Muscle of arm (tissue), 14 donors: ENCODE measurements at places on chromosomes 1 and 21. TPM values are rescaled to one million over a fixed set of nuclear protein-coding genes. Genes with fewer than 3 reads are reported as not detected.

DNA sequence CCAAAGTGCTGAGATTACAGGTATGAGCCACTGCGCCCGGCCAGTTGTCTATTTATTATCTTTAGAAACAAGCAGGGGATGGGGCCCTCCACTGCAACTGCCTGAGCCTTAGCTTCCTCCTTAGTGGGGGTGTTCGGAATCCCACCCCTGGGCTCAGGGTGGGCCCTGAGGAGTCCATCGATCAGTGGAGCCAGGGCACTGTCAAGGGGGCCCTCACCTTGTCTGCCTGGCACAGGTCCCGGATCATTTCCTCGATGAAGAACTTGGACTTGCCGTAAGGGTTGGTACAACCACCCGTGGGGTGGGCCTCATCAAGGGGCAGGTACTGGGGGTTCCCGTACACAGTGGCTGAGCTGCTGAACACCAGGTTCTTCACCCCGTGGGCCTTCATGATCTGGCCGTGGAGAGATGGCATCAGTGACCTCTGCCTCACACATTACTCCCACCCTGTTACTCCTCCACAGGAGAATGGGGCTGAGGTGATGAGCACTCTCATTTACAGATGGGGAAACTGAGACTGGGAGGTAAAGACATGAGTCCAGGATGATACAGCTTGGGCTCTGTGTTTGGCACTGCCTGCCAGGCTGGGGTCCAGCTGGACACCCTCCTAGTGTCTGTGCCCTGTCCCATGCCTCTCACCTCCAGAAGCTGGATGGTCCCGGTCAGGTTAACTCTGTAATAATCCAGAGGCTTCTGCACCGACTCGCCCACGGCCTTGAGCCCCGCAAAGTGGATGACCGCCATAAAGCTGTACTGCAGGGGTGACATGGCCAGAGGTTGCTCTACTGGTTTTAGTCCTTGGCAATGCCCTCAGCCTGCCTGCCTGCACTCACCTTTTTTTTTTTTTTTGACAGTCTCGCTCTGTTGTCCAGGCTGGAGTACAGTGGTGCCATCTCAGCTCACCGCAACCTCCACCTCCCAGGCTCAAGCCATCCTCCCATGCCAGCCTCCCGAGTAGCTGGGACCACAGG, 2.8 kb downstream of the GALE start:
- no peak for DNase-seq

GRCh38 chr1:224287714-224288113, 42.3 kb downstream of the NVL start:
- DNase-seq, result no peak

GRCh38 chr1:81071969-81072753, 728.6 kb upstream of the ADGRL2 start:
- DNase-seq, result no peak

DNA sequence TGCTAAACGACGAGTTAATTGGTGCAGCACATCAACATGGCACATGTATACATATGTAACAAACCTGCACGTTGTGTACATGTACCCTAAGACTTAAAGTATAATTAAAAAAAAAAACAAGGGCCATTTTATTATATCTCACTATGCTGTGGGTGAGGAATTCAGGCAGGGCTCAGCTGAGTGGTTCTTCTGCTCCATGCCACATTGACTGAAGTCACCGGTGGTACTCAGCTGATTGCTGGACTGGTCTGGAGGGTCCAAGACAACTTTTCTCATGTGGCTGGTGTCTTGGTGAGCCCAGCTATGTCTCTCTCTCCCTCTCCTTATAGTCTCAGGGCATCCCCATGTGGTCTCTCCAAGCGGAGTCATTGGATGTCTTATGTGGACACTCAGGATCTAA, 275.0 kb downstream of the GRIK3 start:
- no peak for DNase-seq

The LCE2A gene
- not detected for polyA plus RNA-seq

The GBP4 gene
- 3.3 TPM for polyA plus RNA-seq

The ATF3 gene
- polyA plus RNA-seq, result 98.1 TPM

GRCh38 chr1:108645564-108646184, 15.2 kb downstream of the HENMT1 start:
- no peak for DNase-seq

- no peak for DNase-seq
These were observed 43.1 kb upstream of the SUCO start for GRCh38 chr1:172489847-172490246.

GRCh38 chr1:240151136-240151735, 59.6 kb downstream of the FMN2 start:
- DNase-seq, result no peak

The IGFN1 gene
- not detected for polyA plus RNA-seq

The SYT6 gene
- polyA plus RNA-seq, result not detected

DNA sequence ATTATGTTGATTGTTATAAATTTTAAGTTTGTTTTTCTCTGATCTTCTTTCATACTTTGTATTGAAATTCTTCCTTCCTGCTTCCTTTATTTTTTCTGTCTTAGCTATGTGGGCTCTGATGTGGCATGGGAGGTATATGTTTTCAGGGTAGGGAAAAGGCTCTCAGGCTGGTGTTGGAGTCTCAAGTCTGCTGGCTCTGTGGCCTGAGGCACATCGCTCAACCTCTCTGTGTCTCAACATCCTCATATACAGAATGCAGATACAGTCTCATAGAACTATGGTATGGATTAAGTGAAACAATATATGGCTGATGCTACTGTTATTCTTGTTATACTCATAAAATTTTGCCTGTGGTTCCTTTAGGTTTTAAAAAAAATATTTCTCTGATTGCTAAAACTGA, 105.9 kb downstream of the KCNN3 start:
- DNase-seq, result no peak

GRCh38 chr1:153422450-153423068, 6.2 kb downstream of the S100A7A start:
- peak; percentile 85 for DNase-seq

The FALEC gene
- polyA plus RNA-seq, result 2.0 TPM

The TP73 gene
- 0.76 TPM for polyA plus RNA-seq

The PER3 gene
- not detected for polyA plus RNA-seq

GRCh38 chr1:176885751-176886150, 278.8 kb downstream of the ASTN1 start:
- DNase-seq, result peak; percentile 42

The RUNX3 gene
- polyA plus RNA-seq, result 5.6 TPM

The PGLYRP4 gene
- polyA plus RNA-seq, result not detected

DNA sequence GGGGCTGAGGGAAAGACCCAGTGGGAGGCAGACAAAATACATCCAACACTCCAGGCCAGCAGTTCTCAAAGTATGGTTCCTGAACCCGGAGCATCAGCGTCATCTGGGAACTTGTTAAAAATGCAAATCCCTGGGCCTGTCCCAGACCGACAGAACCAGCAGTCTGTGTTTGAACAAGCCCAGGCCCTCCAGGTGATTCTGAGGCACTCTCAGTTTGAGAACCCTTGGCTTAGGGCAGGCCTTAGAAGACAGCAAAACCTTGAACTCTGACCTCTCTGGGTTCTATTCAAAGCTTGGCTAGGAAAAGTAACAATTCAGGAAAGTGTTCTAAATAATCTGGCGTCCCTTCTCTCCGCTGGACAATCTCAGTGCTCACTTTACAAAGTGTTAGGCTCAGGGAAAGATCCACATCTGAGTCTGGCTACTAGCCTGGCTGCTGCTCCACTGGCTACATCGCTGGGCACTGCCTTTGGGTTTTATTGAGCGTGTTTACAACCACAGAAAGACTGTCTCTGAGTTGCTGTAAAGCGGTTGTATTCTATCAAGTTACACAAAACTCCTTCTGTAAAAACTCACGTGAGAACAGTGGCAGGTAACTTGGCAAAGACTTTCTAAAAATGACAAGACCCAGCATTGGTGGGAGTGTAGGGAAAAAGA, 166.1 kb downstream of the HIVEP3 start:
- DNase-seq, result no peak

DNA sequence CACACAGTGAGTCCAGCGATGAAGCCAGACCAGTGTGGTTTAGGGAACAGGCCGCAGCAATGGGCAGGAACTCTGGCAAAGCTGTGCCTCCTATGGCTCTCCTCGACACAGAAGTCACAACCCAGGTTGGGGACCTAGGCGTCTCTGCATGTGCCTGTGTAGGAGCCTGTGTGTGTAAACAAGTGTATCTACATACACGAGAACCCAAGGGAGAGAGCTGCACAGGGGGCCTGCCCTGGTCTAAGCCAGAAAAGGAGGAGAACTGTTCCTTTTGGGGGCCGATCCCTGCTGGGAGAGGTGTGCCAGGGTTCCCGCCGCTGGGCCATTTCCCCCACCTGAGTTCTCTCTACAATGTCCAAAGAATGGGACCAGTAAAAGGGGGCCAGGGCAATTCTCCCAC, 56.0 kb downstream of the CD247 start:
- DNase-seq, result no peak

GRCh38 chr1:21212126-21212525, 35.4 kb upstream of the EIF4G3 start:
- DNase-seq, result no peak

- DNase-seq, result no peak
These were observed 7.4 kb downstream of the YTHDF2 start for GRCh38 chr1:28744184-28744583.

The SHISAL2A gene
- 4.7 TPM for polyA plus RNA-seq

- DNase-seq, result peak; percentile 75
These were observed at the start of gene EPS15 for GRCh38 chr1:51519048-51519864. Gene EPS15, minus strand, starts transcription at chr1:51519266. Its CDS starts 35 bp downstream, at chr1:51519231.

DNA sequence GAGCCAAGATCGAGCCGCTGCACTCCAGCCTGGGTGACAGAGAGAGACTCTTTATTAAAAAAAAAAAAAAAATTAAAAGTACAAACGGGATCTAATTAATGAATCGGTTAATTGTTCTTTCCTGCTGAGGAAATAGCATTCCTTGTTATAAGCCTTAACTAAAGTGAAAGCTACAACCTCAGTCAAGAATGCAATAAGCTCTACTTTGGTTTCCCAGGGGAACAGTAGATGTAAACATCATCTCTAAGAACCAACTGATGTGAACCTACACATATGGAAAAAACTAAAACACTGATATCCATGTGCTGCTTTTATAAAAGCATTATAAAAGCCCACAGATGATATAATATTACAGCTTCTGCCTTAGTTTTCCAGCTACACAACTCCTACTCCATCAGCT, 41.9 kb downstream of the LPGAT1 start:
- peak; percentile 2 for DNase-seq

The TMEM125 gene
- 0.41 TPM for polyA plus RNA-seq

GRCh38 chr1:53411541-53412152, 47.6 kb upstream of the DMRTB1 start:
- DNase-seq, result no peak

The RRAGC gene
- 22.0 TPM for polyA plus RNA-seq

- DNase-seq, result no peak
These were observed 5.8 kb downstream of the DRAXIN start for GRCh38 chr1:11697188-11697892.

The PDPN gene
- 32.4 TPM for polyA plus RNA-seq

The RIMS3 gene
- 1.0 TPM for polyA plus RNA-seq

GRCh38 chr1:221292652-221293051, 413.4 kb downstream of the HLX start:
- no peak for DNase-seq

DNA sequence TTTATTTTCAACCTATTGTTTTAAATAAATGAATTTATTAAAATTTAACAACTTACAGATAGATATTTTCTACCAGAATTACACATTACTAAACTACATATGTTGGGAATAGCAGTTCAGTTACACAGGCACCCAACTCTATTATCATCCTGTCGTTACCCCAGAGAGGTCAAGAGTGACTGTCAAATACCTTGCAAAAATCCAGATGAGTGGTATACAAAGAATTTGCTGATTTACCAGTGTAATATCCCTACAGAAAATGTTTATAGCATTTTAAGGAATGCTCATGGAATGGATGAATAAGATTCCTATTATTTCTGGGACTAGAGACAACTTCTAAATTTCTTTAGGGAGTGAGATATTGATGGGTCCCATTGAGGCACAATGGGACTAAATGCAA, 300.7 kb upstream of the RGS18 start:
- DNase-seq, result no peak

GRCh38 chr1:165290148-165290547, 66.4 kb downstream of the LMX1A start:
- no peak for DNase-seq

- no peak for DNase-seq
These were observed 1233.7 kb downstream of the PLA2G4A start for GRCh38 chr1:188062456-188062855.

GRCh38 chr1:150366416-150367296, 2.7 kb downstream of the RPRD2 start:
- no peak for DNase-seq

DNA sequence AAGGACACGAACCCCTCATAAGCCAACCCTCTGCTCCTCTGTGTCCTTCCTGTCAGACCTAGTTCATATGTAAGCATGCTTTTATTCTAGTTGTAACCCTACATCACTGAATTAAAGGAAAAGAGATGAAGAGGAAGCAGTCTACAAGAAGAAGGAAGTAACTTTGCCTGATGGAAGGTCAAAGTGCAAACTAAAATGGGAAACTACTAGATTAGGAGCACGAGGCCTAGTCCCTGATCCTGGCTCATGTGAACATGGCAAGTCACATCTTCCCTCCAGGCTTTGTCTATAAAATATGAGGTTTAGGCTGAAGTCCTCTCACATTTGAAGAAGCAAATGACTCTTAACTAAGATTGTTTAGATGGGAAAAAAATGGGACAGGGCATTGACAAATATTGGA, 13.2 kb downstream of the ZMYND12 start:
- no peak for DNase-seq

The KCNN3 gene
- 8.8 TPM for polyA plus RNA-seq

GRCh38 chr1:160293020-160293968, 8.4 kb upstream of the PEX19 start:
- no peak for DNase-seq

DNA sequence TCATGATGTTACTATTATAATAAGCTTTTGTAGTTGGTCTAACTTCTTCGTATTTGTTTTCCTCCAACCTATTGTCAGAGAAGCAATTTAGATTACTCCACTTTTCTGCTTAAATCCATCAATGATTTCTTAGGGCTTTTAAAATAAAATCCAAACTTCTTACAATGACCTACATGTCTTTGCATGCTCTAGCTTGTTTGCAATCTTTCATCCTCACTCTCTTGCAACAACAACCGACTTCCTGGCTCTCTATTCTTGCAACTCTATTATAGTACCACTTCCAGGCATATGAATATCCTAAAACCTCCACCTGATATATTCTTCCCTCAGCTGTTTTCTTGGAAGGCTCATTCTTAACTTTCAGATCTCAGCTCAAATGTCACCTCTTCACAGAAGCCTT, 1288.7 kb downstream of the PLA2G4A start:
- DNase-seq, result no peak

GRCh38 chr1:201896951-201897391, 8.3 kb downstream of the SHISA4 start:
- DNase-seq, result no peak
